ENCODE measurements at places on chromosomes 11 and 22.

DNA sequence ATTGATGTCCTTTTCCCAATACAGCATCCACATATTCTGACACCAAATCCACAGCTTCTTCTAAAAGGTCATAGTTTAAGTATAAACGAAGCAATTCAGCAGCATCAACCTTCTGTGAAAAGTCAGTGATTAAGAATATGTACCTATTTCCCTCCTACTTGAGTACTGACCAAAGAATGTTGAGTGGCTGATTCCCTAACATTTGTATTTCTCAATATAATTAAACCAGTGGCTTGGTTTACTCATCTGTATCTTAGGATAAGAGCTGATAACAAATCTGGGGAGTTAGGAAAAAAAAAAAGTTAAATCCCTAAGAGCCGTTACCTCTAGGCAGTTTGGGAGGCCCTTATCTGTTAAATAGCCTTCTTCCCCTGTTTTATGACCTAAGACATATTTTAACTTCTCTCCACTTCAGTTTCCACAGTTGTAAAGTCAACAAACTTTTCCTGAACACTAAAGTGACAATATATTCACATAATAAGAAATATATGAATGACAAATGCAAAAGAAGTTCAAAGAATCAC, 16.0 kb upstream of the FNBP4 start:
- no peak for DNase-seq

GRCh38 chr11:726278-727220, 20.5 kb downstream of the EPS8L2 start:
- DNase-seq: no peak

DNA sequence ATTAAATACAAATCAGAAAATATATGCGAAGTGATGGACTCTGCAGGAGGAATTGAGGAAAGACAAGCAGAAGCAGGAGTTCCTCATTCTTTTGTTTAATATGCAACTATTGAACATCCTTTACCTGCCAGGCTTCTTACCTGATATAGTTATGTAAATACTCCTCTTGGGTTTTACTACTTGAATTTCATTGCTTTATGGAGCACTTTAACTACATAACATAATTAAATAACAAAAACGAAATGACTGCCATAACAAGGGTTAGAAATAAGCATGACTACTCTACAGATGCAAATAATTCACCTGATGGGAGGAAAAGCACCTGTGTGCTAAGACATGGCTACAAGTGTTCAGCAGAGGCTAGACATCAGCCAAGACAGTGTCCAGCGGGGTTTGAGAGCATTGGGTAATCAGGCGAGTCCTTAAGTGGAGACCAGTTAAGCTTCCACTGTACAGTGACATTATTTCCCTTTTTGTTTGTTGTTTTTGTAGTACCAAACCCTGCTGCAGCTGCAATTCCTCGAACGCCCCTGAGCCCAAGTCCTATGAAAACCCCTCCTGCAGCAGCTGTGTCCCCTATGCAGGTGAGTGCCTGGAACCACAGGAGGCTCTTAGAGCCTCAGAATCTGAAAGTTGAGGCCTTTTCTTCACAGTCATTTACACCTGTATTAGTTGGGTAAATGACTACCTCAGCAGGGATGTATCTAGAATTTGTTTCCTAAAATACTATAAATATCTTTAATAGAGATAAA, 67.4 kb downstream of the SPECC1L start:
- DNase-seq: no peak

GRCh38 chr11:83330303-83330702, 44.1 kb upstream of the CCDC90B start:
- DNase-seq: no peak

DNA sequence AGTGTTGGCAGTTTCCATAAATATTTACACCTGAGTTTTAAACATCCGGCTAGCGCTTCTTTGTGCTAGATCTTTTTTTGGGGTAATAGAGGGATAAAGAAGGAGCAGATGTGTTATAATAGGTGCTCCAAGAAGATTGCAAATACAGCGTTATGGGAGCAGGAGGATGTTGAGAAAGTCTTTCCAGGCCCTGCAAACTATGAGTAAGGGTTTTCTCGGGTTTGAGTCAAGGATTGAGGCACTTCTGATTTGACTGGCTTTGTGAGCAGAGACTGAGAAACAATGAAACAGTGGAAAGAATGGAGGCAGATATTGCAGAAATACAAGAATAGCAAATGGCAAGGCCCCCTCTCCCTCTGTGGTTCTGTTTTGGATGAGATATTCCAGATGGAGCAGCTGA, 155.0 kb upstream of the TIMP3 start:
- DNase-seq: no peak

DNA sequence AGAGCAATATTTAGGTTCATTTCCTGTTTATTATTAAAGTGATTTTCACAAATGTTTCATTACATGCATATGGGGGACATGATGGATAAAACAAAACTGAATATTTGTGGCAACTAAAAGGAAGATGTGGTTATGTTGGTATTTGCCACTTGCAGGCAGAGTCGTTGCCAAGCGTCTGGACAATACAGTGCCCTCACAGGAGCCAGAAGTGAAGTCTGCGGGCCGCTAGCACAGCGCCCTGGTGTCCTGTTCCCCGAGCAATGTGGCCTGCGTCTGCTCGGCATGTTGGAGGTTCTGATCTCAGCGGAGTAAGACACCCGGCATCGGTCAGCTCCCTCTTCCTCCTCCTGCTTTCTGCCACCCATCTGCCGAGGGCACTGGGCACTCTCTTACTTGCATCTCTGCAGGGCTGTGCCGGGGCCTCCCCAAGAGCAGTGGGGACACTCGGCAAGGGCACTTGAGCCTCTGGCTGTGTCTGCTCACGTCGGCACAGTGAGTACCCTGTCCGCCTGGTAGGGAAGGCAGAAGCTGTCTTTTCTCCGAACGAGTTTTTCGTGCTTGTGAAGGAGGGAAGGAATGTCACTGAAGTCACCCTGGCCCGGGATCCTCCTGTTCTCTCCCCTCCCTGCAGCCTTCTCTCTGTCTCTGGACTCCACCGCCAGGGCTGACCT, 10.5 kb upstream of the TTLL12 start:
- no peak for DNase-seq

DNA sequence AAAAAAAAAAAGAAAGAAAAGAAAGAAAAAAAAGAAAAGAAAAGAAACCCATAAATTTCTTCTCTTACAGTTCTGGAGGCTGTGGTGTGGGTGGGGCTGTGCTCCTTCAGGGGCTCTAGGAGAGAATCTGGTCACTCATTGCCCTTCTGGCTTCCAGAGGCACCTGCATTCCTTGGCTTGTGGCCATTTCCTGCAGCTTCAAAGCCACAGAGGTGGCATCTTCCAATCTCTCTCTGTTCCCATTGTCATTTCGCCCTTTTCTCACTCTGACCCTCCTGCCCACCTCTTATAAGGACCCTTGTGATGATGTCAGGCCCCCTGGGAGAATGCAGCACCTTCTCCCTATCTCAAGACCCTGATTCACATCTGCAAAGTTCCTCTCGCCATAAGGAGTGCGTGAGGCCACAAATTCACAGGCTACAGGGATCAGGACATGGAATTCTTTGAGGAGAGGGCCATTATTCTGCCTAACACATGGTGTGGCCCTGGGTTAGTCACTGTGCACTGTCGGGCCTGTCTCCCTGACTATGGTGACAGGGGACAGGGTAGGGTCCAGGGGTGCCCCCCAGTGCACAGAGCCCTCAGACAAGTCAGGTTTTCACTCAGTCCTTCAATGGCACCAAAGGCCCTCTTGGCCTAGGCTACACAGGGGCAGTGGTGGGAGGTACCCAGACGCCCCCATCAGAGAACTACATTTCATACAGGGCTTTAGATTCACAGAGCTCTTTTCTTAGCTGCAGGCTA, 38.6 kb upstream of the PRR5 start:
- DNase-seq: no peak

- DNase-seq: no peak
Observed at GRCh38 chr11:12525466-12526055, 148.2 kb downstream of the PARVA start.

DNA sequence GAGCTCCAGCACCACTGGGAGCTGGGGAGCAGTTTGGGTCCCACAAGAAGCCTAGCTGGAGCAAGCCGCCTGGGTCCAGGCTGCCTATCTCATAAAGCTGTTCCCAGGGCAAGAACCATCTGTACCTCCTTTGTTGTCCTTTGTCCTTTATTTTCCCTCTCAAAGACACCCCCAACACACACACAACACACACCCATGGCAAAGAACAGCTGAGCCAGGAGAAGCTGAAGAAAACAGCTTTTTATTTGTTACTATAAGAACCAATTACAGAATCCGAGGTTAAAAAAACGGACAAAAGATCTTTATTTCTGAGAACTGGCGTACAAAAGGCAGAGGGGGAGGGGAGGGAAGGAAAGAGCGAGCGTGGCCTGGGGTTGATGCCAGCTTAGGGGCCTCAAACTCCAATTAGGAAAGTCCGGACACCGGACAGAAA, 1.7 kb upstream of the TUT1 start:
- DNase-seq: peak; percentile 48

DNA sequence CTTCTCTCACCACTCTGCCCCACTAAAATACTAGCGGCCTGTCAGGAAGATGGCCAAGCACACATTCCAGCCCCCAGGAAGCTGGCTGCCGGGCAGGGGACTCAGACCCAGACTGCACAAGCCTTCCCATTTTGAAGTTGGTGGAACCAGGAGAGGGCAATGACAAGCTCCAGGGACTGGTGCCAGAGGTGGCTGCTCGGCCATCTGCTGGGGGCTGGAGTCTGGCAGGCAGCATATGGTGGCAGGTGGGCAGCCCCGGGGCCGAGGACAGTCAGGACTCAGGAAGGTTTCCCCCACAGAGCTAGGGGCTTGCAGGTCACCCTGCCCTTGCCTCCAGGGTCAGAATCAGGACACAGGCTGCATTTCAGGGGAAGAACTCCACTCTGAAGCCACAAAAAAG, 22.6 kb downstream of the KCNJ5 start:
- DNase-seq: no peak

- no peak for DNase-seq
Observed at GRCh38 chr22:18119409-18120110, 9.0 kb downstream of the TUBA8 start.

DNA sequence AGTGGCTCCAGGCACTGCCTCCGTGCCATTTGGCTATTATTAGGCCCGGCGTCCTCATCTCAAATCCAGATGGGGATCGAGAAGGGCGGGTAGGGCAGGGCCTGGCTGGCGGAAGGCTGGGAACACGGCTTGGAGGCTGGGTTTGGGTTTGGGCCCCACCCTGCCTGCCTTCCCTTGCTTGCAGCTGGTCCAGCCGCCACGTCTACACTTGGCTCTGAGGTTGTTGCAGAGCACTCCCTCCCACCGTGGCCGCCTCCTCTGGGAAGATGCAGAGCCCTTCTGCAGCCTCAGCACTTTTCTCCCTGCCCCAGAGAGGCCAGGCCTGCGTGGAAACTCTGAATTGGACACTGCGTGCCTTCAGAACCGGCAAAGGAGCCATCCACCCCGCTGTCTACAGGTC, 5.2 kb upstream of the SMTN start:
- no peak for DNase-seq

- DNase-seq: no peak
Observed at GRCh38 chr11:61881397-61881796, 9.9 kb downstream of the FADS3 start.

- DNase-seq: no peak
Observed at GRCh38 chr11:61529537-61530225, 21.1 kb downstream of the LRRC10B start.

GRCh38 chr11:1153951-1154493, 3.7 kb upstream of the MUC5AC start:
- DNase-seq: no peak

- DNase-seq: no peak
Observed at GRCh38 chr11:28514391-28514790, 406.2 kb downstream of the METTL15 start.
